ENCODE measurements at places on chromosomes 16 and 17.

- DNase-seq = no peak
Observed at GRCh38 chr16:10539236-10539635, 41.2 kb downstream of the EMP2 start.

GRCh38 chr17:40510328-40510648 is 8.9 kb upstream of the TNS4 start:
- no peak for DNase-seq

DNA sequence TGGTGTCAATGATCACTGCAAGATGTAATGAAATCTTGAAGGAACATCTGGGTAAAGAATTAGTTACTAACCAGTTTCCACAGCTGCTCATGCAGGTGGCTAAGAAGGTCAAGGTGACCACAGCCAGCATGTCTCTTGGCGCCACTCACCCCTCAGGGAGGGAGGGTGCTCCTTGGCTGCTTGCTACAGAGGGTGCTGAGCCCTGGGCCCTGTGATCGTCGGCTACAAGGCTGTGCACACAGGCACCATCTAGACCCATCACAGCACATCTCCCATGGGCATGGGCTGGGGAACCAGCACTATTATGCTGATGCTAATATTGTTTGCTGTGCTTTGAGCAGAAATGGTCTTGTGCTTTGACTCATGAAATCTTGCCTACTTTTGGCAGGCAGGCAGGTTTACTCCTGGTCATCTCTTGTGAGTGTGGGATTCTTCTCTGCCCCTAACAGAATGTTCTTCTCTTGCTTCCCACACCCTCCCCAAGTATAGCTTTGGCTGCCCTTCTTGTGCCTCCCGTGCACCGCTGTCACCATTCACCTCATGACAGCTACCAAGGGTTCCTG is 36.4 kb downstream of the TXNDC11 start:
- no peak for DNase-seq

DNA sequence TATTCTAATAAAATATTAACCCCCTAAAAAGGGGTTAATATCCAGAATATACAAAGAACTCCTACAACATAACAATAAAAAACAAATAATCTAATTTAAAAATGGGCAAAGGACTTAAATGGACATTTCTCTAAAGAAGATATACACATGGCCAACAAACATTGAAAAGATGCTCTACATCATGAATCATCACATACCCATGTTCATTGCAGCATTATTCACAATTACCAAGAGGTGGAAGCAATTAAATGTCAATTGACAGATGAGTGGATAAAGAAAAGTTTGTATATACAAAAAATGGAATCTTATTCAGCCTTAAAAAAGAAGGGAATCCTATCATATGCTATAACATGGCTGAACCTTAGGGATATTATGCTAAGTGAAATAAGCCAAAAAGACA is 36.8 kb downstream of the CPD start:
- DNase-seq = peak; percentile 14

DNA sequence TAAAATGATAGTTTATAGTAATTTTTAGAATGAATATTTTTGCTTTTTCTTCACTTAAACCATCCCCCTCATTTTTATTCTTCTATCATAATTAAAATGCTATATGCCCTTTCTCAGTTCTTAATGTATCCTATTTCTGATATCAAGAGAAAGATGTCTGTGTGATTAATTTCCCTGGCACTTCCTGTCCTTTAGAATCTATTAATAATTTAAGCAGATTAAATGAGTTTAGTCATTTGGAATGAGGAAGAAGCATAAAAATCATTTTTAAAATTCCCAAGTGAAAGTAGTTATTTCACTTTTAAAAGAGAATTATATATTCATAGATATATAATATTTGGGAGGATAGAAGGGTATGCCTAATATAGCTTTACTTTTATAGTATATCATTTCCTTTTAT is 27.8 kb upstream of the CDR2 start:
- no peak for DNase-seq

GRCh38 chr16:3029491-3030221 is 5.8 kb downstream of the THOC6 start:
- peak; percentile 53 for DNase-seq

- DNase-seq = no peak
Observed at GRCh38 chr16:30428055-30428454, 1.8 kb downstream of the DCTPP1 start.

DNA sequence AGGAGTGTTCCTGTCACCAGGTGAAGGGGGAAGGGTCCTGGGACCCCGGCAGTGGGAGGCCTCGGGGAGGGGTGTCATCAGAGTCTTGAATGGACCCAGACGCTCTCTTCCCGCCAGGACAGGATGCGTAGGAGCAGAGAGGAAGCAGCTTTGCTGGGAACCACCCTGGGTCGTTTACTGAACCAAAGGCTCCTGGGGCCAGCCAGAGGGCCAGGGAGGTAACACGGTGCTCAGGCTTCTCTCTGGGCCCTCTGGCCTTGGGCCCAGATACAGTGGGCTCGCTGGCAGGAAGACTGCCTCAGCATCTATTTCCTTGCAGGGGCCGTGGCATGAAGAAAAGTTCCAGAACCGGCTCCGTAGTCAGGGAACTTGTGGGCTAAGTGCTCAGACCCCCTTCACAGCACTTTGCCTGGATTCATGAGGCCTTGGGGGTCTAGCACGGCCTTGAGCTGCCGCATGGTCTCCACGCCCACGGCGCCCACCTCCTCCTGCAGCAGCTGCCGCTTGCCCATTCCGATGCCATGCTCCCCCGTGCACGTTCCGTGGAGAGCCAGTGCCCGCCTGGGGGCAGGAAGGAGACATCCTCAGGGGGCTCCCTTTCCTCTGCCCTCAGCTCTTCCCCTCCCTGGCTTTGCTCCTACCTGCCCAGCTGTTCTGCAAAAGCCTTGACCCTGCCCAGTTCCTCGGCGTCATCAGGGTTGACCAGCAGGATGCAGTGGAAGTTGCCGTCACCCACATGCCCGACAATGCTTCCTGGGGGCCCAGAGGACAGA is 4.4 kb downstream of the LDHD start:
- DNase-seq = no peak

DNA sequence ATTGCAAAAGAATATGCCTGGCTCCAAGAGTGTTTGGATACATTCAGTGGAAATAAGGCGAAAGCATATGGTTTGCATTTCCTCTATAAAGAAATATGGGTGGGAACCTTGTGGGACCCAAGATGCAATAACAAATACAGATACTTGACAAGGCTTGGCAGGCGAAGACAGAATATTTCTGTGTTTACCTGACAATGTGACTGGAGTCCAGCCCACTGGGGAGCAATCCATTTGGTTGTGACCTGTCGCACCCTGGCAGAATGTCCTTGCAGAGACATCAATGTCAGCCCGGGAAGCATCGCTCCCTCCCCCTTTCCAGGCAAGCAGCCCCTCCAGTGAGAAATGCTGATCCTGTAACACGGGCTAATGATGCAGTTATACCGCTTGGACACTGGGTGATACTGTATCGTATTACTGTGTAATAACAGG is 296.6 kb downstream of the MAF start:
- DNase-seq = no peak

GRCh38 chr16:52050418-52050817 is 496.5 kb downstream of the TOX3 start:
- DNase-seq = no peak

- DNase-seq = no peak
Observed at GRCh38 chr16:23502466-23502865, 7.8 kb downstream of the GGA2 start.

DNA sequence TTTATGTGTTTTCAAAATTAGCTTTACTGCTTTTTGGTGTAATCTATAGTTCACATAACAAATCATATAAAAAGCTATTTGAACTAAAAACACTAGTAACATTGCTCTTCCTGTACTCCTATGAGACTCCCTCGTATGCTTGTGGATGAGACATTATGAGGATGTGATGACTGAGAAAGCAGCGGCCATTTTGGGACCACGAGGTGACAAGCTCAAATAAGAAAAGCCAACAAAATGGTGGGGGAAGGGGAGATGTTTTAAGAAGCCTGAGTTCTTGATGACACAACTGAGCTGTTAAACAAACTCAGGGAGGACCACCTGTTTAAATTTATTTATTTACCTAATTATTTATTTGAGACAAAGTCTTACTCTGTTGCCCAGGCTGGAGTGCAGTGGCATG is 4.5 kb downstream of the CCL18 start:
- no peak for DNase-seq

GRCh38 chr17:64679710-64680216 is 17.7 kb upstream of the SMURF2 start:
- peak; percentile 89 for DNase-seq

- no peak for DNase-seq
Observed at GRCh38 chr17:48433896-48434295, 3.9 kb upstream of the SKAP1 start.

DNA sequence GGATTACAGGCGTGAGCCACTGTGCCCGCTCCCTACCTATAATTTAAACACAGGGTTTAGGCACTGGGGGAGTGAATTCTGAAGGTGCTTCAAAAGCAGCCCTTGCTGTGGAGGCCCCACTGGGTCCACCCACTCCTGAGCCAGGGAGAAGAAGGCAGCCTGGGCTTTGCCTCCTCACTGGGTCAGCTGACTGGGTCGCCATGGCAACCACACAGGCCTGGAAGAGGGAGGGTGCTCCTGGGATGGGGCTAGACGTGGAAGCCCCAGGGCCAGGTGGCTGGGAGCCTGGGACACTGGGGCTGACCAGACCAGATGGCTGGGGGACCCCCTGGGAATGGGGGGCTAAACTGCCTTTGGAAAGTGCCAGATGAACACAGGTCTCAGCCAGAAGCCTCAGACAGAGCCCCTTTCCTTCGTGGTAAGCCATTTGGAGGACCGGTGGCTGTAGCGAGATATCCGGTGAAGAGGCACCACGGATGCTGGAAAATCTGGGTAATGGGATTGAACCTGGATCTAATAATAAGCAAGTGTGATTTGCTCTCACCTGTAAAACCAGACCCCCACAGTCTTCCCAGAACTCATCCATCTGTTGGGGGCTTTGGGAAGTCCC is 32.9 kb downstream of the TRARG1 start:
- no peak for DNase-seq

DNA sequence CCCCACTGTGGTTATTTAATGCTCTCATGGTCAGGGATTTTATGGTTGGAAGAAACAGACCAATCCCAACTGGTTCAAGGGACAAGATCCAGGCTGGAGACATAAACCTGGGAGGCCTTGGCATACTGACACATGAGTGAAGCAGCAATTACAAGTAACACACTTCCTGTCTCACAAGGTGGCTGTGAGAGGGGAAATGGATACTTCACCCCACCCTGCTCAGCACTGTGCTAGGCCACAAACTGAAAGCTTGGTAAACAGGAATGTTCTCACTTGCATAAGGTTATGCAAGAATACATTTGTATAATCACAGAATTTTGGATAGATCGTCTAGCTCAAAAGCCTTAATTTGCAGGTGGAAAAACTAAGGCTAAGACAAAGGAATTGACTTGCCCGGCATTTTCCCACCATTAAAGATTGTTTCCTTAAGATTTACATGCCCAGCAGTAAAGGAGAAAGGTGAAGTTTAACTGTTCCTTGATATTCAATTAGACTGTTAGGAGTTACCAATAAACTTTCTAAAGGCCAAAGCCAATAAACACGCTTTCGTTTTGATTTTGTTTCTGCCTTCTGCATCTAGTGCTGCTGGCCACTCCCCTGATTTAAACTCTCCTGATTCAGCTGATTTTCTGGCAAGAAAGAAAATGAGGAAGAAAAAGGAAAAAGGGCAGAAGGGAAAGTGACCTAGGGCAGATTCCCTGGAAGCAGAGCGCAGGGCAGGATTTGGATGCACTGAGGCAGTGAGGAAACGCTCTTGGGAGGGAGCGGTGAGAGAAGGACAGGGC is 215.6 kb upstream of the CDH5 start:
- DNase-seq = no peak

DNA sequence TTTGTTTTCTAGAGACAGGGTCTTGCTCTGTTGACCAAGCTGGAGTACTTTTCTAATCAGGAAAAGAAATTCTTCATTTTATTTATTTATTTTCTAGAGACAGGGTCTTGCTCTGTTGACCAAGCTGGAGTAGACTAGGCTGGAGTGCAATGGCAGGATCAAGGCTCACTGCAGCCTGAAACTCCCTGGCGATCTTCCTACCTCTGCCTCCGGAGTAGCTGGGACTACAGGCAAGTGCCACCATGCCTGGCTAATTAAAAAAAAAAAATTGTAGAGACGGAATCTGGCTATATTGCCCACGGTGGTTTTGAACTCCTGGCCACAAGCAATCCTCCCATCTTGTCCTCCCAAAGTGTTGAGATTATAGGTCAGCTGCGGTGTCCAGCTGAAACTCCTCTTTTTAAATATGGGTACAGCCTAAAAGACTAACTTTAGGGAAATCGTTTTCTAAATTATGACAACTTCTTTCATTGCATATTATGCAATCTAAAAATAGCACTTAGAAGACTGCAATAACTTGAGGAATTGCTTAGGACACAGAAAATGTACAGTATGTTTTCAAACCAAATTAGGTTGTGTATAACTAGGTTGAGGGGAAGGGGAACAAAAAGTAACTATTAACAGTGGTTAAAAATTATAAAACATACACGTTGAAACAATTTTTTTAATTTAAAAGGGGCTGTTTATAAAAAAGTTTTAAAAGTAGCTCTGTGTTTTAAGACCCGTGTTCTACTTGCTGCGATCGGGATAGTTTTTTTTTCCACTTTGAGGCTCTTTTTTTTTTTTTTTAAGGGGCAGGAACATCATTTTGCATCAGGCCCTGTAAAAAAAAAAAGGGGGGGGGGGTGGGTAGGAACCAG is 4.7 kb downstream of the PRAC1 start:
- no peak for DNase-seq

- DNase-seq = no peak
Observed at GRCh38 chr17:66776999-66777688, 57.8 kb upstream of the CACNG5 start.

DNA sequence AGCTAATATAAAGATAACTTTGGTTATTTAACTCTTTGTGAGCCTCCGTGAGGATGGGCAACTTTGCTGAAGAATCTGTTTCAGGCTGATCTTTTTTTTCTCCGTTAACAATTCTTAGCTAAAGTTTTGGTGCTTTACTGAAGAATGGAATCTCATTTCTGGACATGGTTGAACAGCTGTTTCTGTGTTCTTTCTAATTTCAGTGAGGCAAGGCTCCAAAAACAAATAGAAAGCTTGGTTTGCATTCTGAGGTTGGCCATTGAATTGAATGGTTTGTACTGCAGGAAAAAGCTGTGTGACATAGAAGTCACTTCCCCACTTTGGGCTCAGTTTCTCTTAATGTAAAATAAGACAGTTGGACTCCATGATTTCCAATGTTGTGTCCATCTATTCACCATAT is 22.3 kb upstream of the HLF start:
- no peak for DNase-seq

GRCh38 chr17:2068519-2069051 is 13.7 kb downstream of the HIC1 start:
- DNase-seq = no peak

- DNase-seq = no peak
Observed at GRCh38 chr17:29037739-29038084, 5.2 kb upstream of the PIPOX start.

DNA sequence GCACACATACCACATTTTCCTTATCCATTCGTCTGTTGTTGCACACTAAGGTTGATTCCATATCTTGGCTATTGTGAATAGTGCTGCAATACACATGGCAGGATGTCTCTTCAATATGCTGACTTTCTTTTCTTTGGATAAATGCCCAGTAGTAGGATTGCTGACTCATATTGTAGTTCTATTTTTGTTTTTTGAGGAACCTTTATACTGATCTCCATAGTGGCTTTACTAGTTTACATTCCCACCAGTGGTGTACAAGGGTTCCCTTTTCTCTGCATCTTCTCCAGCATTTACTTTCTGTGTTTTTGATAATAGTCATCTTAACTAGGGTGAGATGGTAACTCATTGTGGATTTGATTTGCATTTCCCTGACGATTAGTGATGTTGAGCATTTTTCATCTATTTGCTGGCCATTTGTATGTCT is 118.1 kb downstream of the STXBP4 start:
- peak; percentile 29 for DNase-seq
